ENCODE measurements at places on chromosomes 4 and X. TPM values are rescaled to one million over a fixed set of nuclear protein-coding genes. Genes with fewer than 3 reads are reported as not detected.

Gene UGT2B10
- total RNA-seq, result not detected

Gene FAM241A
- 23.2 TPM for total RNA-seq

Gene GAGE2A
- total RNA-seq, result not detected

Gene TDO2
- total RNA-seq, result not detected

Gene GNRHR
- not detected for total RNA-seq

Gene RTL9
- 0.22 TPM for total RNA-seq

Gene GPR143
- not detected for total RNA-seq

Gene HPSE
- total RNA-seq, result 7.4 TPM

Gene GAGE12J
- total RNA-seq, result not detected

Gene ADH4
- 4.8 TPM for total RNA-seq

Gene DRP2
- 0.22 TPM for total RNA-seq

Gene SSX2
- total RNA-seq, result not detected

Gene ARSD
- 33.0 TPM for total RNA-seq

Gene MAPK10
- total RNA-seq, result 38.9 TPM

Gene MAB21L2
- total RNA-seq, result 1.9 TPM

Gene RNF150
- 17.4 TPM for total RNA-seq

Gene ADGRG4
- total RNA-seq, result 0.67 TPM

Gene CT83
- not detected for total RNA-seq

Gene MMAA
- total RNA-seq, result 7.5 TPM

Gene RBM47
- total RNA-seq, result 53.3 TPM

Gene ZDHHC15
- total RNA-seq, result 0.77 TPM

Gene MAGEE2
- not detected for total RNA-seq

Gene RAB9B
- 0.74 TPM for total RNA-seq

Gene PHKA1
- 3.5 TPM for total RNA-seq

Gene APLN
- total RNA-seq, result 5.6 TPM

Gene MRPS18C
- total RNA-seq, result 46.7 TPM

Gene ENPEP
- total RNA-seq, result 13.9 TPM

All from mesenteric fat pad (tissue), 1 donor.